Fibroblast of the aortic adventitia (primary cell): ENCODE measurements at places on chromosomes 16 and 17. TPM values are rescaled to one million over a fixed set of nuclear protein-coding genes. Genes with fewer than 3 reads are reported as not detected.

DNA sequence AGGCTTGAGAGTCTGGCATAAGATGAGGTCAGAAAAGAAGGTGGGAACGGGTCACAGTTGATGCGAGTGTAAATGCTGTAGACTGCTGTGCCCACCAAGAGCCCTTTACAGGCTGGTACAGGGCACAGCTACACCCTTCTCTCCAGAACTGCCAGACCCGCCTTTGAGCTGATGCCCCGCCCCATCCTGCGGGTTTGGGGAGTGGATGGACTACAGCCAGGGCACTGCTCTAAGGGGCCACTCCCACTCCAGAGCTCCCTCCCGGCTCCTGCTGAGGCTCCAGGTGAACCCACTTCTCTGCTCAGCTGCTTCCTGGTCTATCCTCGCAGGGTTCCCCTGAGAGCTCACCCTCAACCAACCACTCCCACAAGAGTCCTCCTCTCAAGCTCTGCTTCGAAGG lies 12.3 kb downstream of the MEIOB start:
- DNase-seq = no peak

Gene TSR3
- total RNA-seq = 49.3 and 73.3 TPM in 2 replicates

Gene AMDHD2
- 59.9 and 74.3 TPM in 2 replicates for total RNA-seq

Gene NATD1
- total RNA-seq = 3.1 and 4.4 TPM in 2 replicates

DNA sequence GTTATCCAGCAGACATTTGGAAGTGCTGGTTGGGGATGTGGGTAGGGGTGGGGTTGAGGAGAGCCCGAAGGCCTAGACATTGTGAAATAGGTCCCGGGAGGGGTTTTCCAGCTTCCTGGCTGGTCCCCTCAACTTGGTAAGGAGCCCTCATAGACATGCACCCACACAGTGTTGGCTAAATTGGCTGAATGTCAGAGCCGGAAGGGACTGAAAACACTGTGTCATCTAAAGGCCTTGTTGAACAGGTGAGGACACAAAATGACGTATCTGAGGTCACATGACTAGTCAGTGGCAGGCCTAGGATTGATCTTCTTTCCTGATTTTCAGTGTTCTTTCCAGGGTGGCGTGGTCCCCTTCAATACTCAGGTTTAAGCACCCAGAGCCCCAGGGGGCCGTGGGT lies 27.6 kb downstream of the ITGB3 start:
- no peak for DNase-seq

GRCh38 chr17:2647957-2648356 lies 54.5 kb downstream of the PAFAH1B1 start:
- DNase-seq = no peak

Gene MYH3
- total RNA-seq = 0.45 and 1.1 TPM in 2 replicates

DNA sequence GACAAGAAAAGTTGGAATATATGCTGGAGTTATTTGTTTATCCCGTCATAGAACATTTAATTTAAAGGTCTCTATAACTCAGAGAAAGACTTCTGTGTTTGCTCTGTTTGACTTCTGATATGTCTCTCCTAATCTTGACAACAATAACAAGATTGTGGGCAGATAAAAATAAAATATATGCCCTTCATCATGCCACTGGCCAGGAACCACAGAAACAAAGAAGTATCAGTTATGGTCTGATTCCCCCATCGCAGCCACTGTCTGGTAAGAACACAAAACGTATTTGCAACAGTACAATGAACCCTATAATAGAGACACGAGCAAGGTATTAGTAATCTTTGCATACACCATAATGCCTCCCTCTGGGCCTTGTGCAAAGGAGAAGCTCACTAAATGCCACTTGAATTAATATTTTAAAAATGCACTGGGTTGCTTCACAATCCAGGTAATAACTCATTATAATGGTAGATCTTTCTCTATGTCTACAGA lies 1498.3 kb downstream of the CDH11 start:
- DNase-seq = no peak

DNA sequence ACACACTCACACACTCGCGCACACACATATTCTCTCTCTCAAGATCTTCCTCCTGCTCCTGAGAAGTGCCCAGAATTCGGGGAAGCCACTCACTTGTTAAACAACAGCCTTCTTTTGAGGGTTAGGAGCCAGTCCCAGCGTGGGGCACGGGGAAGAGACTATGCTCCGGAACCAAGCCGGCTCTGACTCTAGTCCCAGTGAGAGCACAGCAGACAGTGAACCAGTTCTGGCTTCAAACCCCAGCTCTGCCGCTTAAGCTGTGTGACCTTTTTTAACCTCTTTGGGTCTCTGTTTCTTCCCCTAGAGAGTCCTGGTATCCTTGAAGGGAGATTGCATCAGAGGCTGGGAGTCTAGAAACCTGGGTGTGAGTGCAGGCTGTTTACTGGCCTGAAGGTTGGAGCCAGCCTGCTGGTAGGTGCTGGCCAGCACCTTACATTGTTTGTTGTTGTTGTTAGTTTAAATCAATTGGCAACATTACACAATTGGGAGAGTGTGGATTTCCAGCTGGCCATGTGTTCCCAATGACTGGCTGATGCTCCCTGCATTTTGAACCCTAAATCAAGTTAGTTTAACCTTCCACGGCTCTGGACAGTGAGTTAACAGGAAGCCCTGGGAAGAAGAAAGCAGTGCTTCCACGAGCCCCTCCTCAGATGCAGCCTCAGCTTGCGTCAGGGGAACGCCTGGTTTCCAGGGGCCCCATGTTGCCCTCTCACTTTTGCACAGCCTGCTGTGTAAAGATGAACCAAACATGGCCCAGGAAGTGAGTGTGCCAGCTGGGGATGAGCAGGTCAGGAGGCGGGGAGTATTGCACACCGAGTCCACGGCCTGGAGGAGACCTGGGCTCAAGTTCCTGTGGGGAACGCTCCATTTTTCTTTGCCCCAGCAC lies 71.5 kb downstream of the GAS7 start:
- DNase-seq = peak; percentile 67

Gene PIMREG
- 0.90 and 13.1 TPM in 2 replicates for total RNA-seq
